DMS 273 treated with DMSO at 0.1 percent for 48 hours (cell line): ENCODE measurements at places on chromosomes 12 and 14.

GRCh38 chr14:101721111-101721510 is 40.4 kb upstream of the PPP2R5C start:
- DNase-seq: no peak

GRCh38 chr12:60210756-60211155 is 614.9 kb downstream of the SLC16A7 start:
- no peak for DNase-seq

DNA sequence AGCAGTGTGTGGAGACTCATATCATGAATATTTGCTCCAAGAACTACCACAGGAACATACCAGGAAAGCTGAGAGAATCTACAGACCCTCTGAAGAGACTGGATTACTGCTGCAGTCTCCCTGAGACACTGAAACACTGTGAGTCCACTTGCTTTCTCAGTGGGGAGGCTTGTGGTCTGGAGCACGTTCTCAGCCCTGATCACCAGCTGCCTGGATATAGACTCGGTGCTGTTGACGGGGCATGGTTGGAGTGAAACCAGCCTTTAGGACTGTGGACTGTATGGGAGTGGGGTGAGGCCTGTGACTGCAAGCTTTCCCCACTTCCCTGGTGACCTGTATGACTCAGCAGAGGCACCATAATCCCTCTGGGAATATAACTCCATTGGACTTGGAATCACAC is 525.8 kb upstream of the FBXO33 start:
- DNase-seq: no peak

- DNase-seq: no peak
Measured at GRCh38 chr12:22164139-22164538, 118.1 kb downstream of the CMAS start.

GRCh38 chr12:16389594-16389993 is 42.1 kb downstream of the MGST1 start:
- DNase-seq: no peak

GRCh38 chr12:71521125-71521524 is 81.5 kb downstream of the LGR5 start:
- no peak for DNase-seq

GRCh38 chr12:47079981-47080724 is 394 bp upstream of the AMIGO2 start:
- DNase-seq: no peak

- DNase-seq: no peak
Measured at GRCh38 chr12:121520586-121521086, 60.2 kb downstream of the KDM2B start.

GRCh38 chr12:23043646-23044045 is 418.7 kb downstream of the ETNK1 start:
- DNase-seq: no peak

GRCh38 chr12:55850893-55851292 is 8.2 kb upstream of the MMP19 start:
- no peak for DNase-seq

GRCh38 chr14:74952180-74952665 is 3.2 kb downstream of the PGF start:
- no peak for DNase-seq

GRCh38 chr12:111764120-111764821 is 2.5 kb upstream of the ALDH2 start:
- DNase-seq: no peak

- no peak for DNase-seq
Measured at GRCh38 chr14:23182372-23183157, 895 bp downstream of the SLC7A8 start.
